ENCODE measurements at places on chromosomes 5 and 9.

DNA sequence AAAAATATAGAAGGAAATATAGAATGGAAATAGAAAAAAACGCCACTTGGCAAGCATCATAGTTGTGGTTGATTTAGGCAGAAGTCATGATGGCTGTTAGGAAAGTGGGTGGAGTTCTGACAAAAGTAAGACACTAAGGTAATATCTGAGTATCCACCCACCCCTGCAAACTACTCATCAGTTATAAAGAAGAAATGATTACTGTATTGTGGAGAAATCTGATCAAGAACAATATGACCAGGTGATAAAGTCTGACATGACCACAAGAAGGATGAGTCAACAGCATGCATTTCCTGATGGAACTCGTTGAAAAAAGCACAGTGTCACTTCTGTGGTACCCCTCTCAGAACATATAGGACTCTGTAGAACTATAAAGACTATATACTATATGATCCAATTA is 343.4 kb upstream of the PAPPA start:
- DNase-seq = no peak

GRCh38 chr5:137148159-137148558 is 351.0 kb downstream of the SPOCK1 start:
- DNase-seq = no peak

DNA sequence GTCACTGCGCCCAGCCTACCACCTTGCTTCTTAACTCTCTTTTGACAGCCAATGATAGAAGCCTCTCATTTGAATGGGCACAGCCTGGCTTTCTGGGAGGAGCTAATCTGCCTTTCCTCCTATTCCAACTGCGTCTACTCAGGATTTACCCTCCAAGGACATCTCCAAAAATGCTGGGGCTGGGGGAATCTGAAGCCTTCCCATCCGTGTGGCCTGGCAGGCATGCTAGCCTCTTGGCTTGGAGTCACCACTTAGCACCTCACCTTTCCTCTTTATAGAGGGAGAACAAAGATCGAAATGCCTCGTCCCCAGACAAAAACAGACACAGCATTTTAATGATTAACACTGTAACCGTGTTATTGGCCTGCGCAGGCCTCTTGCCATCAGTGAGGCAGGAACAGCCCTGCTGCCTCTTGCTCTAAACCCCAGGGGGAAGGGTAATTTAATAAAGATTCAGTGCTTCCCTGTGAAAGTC is 108.2 kb upstream of the KLF4 start:
- no peak for DNase-seq

DNA sequence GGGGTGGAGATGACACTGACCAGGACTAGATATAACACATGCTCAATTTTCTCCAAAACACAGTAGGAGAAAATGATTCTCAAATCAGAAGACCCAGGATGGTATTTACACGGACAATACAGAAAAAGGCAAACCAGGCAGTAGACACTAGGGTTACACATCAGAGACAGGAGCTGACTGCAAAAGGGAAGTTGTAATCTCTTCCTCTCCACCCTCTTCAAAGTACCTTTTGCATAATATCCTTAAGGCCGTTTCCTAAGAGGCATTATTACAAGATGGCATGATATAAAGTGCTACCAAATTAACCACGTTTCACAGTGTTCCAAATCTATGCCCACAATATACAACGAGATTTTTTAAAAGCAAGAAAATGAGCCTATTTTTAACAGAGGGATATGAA is 39.2 kb downstream of the YIPF5 start:
- no peak for DNase-seq

DNA sequence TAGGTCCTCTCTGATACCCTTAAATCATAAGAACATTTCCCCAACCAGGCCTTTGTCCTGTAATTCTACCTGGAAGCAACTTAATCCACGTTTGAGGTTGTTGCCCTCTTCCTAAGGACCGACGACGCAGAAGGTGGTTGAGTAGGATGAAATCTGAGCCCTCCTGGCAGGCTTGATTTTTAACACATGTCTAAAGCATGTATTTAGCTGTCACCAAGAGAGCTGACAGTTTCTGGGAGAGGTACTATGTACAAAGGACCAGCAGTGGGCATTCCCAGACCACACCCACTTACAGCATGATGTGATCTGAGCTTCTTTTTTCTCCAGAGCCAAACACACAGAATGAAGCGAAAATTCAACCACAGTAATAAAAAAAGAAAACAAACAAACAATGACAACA is 260.9 kb downstream of the SH3GL2 start:
- DNase-seq = no peak

DNA sequence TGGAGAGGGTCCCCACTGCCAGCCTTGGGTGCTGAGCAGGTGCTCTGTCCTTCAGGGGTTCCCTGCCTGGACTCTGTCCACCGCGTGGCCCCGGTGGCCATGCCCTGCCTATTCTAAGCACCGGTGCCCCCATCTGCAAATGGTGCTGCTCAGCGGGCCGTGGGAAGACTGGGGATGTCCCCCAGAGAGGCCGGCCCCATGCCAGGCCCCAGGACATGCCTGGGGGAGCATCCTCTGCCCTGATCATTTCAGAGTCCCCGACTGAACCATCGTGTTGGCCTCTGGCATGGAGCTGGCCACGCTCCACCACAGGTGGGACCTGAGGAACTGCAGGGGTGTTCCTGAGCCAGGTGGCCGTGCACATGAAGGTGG is 64.7 kb downstream of the RXRA start:
- DNase-seq = no peak

- DNase-seq = no peak
Observed at GRCh38 chr5:92801911-92802310, 779.1 kb downstream of the NR2F1-AS1 start.

GRCh38 chr5:167763772-167764171 is 527.7 kb upstream of the WWC1 start:
- no peak for DNase-seq

DNA sequence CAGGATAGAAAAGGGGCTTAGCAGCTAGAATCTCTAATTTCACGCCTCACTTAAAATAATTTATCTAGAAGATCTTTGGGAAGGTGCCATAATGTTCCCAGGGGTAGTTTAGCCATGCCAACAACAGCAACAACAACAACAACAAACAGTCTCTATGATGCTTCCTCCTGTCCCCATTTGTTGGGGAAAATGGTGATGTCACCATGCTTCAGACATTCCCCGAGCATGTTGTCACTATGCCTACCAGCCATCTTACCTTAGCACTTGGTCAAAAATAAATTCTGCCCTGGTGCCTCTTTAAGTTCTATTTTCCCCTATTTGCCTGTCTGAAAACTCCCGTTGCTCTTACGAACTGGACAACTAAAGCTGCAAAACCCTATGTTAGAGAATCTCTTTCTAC is 76.6 kb downstream of the KCNN2 start:
- no peak for DNase-seq

DNA sequence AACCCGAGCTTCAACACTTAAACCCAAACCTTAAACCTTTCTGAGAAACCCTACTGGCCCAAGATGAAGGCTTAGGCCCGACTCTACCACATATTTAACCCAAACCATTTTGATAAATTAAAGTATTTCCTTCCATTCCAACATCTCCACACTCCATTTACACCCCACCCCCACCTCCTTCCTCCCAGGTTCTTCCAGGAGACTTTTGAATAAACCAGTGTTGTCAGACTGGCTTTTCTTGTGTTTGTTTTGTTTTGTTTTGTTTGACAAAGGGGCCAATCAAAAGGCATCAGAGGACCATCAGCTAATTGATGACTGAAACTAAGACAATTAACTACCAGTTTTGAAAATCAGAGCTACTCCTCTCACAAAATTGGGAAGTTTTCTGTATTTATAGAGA is 4.6 kb upstream of the ZNF608 start:
- no peak for DNase-seq

- DNase-seq = peak; percentile 4
Observed at GRCh38 chr9:18976709-18977531, 56.1 kb downstream of the SAXO1 start.

DNA sequence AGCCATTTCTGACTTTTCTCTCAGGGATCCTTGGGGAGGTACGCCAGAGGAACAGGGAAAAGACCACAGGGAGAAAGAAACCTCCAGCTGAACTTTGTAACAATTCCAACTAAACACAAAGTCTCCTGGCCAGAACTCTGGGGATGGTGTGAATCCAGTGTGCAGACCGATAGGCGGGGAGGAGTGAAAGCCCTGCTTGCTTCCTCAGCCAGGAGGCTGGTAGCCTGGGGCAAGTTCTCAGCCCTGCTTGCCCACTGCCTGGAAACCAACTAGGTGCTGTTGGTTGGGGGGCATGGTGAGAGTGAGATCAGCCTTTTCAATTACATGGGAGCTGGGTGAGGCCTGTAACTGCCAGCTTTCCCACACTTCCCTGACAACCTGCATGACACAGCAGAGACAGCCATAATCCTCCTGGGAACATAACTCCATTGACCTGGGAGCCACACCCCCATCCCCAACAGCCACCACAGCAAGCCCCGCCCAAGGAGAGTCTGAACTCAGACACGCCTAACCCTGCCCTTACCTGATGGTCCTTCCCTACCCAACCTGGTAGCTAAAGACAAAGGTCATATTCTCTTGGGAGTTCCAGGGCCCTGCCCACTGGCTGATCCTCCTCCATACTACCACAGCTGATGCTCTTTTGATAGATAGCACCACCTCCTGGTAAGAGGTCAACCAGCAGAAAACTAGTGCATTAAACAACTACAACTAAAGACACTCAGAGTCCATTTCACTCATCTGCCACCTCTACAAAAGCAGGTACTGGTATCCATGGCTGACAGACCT is 100.1 kb upstream of the TNFAIP8 start:
- no peak for DNase-seq

- no peak for DNase-seq
Observed at GRCh38 chr9:100689635-100690034, 111.8 kb downstream of the CAVIN4 start.

DNA sequence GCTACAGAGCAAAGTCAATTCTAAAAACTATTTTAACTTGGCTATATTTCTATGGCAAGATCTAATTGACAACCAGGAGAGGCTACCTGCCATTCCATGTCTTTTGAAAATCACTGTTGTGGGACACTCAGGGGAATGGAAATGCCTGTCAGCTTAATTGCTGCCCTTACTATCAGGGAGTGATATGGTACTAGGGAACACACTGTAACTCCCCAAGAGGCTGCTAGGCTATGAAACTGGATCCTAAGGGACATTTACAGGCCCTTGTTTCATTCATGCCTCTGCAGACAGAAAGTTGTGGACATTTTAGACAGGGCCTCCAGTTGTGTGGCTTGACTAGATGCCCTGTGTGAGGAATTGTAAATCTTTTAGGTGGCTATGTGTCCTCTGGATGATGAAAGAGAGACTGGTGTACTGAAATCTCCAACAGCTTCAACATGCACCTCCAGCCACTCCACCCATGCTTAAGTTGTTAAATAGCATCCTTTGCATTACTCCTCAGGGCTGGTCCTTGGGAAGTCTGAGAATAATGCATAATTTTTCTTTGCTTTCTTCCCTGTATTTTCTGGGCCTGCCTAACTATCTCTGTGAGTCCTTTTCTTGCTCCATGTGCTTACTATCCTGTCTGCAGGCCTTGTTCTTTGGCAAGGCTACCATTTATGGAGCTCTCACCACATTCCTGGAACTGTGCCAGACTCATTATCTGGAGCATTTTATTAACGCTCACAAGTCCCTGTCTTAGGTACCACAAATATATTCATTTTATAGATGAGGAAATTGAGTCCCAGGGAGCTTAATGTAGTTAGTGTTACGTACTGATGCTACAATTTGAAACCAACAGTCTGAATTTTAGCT is 3.2 kb downstream of the MROH2B start:
- no peak for DNase-seq

DNA sequence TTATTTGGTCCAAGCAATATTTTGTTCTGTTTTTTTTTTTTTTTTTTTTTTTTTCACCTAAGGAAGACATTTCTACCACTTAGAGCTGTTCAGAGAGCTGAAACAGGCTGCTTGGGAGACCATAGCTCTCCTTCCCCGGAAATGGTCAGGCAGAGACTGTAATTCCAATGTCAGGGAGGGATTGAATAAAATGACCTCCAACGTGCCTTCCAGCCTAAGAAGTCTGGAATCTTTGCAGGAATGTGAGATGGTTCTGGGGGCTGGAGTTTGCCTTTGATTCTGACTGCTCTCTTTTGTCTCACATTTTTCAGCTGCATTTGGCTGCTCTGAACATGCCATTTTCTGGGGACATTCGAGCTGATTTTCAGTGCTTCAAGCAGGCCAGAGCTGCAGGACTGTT is 38.3 kb upstream of the TGFBR1 start:
- no peak for DNase-seq

- DNase-seq = no peak
Observed at GRCh38 chr5:9644630-9645029, 14.5 kb upstream of the TAS2R1 start.

- DNase-seq = no peak
Observed at GRCh38 chr5:129171194-129171944, 76.8 kb downstream of the ISOC1 start.

GRCh38 chr5:34847552-34847951 is 8.6 kb downstream of the TTC23L start:
- no peak for DNase-seq

- DNase-seq = no peak
Observed at GRCh38 chr9:116165912-116166311, 12.3 kb downstream of the PAPPA start.

GRCh38 chr5:103454770-103455169 is 107.8 kb downstream of the NUDT12 start:
- no peak for DNase-seq

DNA sequence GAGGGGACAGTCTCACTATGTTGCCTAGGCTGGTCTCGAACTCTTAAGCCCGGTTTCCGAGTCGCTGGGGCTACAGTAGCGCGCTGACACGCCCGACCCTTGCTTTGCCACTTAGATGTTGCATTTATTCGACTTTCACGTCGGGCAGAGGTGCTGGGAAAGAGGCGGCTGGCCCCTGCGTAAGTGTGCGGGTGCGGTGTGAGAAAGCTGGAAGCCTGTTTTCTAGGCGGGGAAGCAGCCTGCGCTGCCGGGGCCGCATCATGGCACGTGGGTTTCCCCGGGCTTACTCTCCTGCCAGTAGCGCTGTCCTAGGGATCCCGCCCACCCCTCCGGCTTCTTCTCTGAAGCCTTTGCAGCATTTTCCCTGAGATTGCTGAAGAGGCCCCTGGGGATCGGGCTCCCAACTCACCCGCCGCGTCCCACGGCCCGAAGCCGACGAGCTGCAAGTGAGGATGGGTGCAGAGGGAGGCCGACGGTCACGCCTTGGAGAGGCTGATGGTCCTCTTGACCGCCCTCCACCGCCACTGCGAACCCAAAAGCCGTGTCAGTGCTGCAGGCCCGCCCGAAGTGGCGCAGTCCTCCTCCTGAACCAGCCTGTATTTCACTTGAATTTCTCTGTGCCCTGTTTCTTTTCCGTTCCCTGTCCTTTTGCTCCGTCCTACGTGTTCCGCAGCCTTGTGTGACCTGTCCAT is 5.8 kb upstream of the TRIM41 start:
- DNase-seq = no peak

- no peak for DNase-seq
Observed at GRCh38 chr5:111747337-111747736, 9.7 kb downstream of the NREP start.

GRCh38 chr5:129082225-129083136 is 12.1 kb upstream of the ISOC1 start:
- no peak for DNase-seq

GRCh38 chr5:181219262-181220177 is 3.6 kb upstream of the TRIM41 start:
- no peak for DNase-seq

All from brain pericyte (primary cell).